ENCODE measurements at places on chromosomes 11 and 22. TPM values are rescaled to one million over a fixed set of nuclear protein-coding genes. Genes with fewer than 3 reads are reported as not detected.

The TMEM121B gene
- polyA plus RNA-seq: 0.45 TPM

The ART5 gene
- polyA plus RNA-seq: not detected

The PDGFB gene
- 7.5 TPM for polyA plus RNA-seq

The MED19 gene
- polyA plus RNA-seq: 12.4 TPM

The PGA5 gene
- 0.89 TPM for polyA plus RNA-seq

The OR52K2 gene
- polyA plus RNA-seq: not detected

DNA sequence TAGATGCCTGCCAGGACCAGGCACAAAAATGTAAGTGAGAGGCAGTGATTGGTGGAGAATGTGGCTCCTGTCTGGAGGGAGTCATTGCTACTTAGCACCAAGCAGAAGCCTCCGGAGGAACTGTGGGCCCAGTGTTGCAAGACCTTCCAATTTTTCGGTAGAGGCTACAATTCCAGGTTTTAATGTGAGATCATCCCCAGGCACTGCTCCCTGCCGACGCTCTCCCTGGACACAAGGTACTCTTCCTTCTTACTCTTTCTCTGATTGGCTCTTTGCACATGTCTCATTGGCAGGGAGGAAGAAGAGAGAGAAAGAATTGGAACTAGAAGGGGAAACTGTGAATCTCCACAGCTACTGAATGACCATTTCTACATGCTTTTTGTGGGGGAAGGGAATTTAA lies 53.7 kb upstream of the EP300 start:
- H3K4me3 ChIP-seq: no peak overlapping the region
- H3K27me3 ChIP-seq: no peaks in the 10 kb centered on the region
- DNase-seq: no peak
- H3K27ac ChIP-seq: no peak overlapping the region
- H3K4me1 ChIP-seq: no peaks in the 10 kb centered on the region
- H3K36me3 ChIP-seq: no peaks in the 10 kb centered on the region

GRCh38 chr11:102966011-102966410 lies 10.5 kb upstream of the MMP13 start:
- no peaks in the 10 kb centered on the region for H3K36me3 ChIP-seq
- no peak overlapping the region for H3K27ac ChIP-seq
- H3K27me3 ChIP-seq: no peaks in the 10 kb centered on the region
- no peaks in the 10 kb centered on the region for H3K4me1 ChIP-seq
- H3K4me3 ChIP-seq: no peak overlapping the region

All from small intestine (tissue), 16 donors.